ENCODE measurements at places on chromosomes 3 and 15.

- DNase-seq: no peak
These were observed 81.9 kb upstream of the SLCO2A1 start for GRCh38 chr3:134111616-134112015.

DNA sequence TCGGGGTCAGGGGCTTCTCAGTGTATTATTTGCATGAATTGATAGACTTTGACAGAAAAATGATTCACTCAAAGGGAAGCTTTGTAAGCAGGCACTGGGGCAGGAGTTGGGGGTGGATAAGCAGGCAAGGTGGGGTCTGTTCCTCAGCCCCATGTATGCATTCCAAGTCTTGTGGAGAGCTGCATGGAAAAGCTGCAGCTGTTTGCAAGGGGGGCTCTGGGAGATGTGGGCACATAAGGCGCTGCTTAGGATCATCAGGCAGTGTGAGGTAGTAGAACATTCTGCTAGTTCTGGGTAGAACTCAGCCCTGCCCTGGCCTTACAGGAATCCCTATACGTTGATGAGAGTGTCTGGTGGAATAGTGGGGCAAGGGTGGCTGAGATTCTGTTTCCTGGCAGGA is 154.2 kb upstream of the LRIG1 start:
- DNase-seq: no peak

GRCh38 chr15:95591886-95592285 is 738.6 kb upstream of the NR2F2 start:
- DNase-seq: no peak

GRCh38 chr3:171850960-171851659 is 8.0 kb downstream of the TMEM212 start:
- DNase-seq: no peak

DNA sequence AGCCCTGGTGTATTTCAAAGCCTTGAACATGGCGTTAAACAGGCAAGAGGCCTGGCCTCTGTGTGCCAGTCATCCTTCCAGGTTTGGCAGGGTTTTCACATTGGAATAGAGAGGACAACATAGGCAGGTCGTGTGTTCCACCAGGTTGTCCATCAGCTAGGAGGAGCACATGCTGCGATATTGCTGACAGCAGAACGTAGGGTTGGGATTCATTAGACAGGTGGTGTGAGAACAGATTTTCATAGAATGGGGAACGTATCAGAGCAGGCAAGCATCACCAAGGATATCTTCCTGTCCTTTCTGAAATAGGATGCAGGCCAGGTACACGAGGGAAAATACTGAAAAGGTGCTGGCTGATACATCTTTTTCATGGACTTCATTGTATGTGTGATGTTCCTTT is 26.4 kb downstream of the MINAR1 start:
- no peak for DNase-seq

DNA sequence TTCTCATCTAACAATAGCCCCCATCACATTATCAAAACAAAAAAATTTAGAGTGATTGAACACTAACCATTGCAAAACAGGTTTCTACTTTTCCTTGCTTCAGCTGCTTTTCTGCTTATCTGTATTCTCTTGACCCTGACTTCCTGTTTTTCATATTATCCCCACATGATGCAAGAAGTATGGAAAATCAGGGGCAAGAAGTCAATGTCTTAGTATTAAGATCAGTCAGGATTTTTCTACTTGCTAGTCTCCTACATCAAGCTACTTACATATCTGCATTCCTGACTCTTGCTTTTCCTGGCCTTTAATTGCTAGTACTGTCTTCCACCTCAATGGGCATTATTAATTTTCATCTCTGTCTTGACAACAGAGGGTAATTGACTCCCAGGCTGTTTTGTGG is 300.2 kb downstream of the OTOL1 start:
- no peak for DNase-seq

GRCh38 chr3:51718547-51719409 is 11.9 kb downstream of the GRM2 start:
- peak; percentile 58 for DNase-seq

- no peak for DNase-seq
These were observed 105.7 kb downstream of the RTP4 start for GRCh38 chr3:187473778-187474406.

GRCh38 chr3:142337994-142338393 is 109.8 kb downstream of the XRN1 start:
- DNase-seq: no peak

DNA sequence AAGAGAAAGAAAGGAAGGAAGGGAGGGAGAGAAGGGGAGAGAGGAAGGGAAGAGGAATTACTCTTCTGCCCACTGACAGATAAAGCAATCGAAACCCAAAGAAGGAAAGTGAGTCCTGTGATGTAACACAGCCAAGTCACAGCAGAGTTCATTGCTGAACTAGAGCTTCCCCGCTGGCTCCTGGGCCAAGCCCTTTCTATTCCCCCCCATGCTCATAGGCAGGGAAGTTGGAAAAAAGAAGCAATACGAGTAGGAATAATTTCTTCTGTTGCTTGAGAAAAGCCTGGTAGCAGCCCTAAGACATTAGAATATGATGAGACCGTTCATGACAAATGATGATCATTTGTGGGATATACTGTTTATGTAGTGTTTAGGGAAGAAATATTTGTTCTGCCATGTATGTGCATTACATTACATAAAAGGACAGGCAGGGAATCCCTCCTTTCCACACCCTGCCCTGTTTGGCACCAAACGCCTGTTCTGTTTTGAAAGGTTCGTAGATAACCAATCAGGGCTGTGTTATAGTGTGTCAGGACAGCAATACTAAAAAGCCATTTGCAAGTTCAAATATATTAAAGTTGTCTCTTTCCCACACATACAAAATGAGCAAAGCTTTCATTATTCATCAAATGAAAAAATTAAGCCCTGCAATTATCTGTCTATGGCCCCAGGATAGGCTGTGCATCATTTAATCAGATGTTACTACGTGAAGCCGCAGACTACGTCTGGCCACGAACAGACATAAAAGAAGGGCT is 111.0 kb upstream of the TRPM1 start:
- no peak for DNase-seq

All from CD4-positive, alpha-beta T cell treated with Interleukin-15 for 1 hour (primary cell).